ENCODE measurements at places on chromosomes 2 and 18.

DNA sequence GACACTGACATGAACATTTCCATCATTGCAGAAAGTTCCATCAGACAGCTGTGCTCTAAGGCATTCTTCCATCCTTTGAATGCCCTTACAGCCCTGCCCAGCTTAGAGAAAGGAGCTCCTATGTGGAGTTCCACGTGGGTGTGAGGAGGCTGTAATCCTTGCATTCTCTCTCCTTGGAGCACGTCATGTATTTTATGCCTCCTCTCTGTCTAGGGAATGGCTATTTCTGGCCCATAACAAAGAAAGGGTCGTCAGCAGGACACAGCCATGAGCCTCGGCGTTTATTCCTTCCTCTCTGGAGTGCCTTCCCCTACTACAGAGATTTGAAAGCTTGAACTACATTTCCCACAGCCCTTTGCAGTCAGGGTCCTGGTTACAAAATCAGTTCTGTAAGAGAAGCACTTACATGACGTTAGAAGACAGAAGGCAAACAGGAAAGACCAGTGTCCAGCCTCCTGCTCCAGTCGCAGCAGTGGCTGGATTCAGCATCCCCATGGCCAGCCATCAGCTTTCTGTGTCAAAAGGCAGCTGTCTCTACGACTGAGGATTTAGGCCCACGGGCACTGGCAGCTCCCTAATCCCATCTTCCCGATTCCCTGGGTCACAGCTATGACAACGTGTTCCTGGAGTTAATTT lies 234.9 kb downstream of the TFCP2L1 start:
- DNase-seq: no peak

DNA sequence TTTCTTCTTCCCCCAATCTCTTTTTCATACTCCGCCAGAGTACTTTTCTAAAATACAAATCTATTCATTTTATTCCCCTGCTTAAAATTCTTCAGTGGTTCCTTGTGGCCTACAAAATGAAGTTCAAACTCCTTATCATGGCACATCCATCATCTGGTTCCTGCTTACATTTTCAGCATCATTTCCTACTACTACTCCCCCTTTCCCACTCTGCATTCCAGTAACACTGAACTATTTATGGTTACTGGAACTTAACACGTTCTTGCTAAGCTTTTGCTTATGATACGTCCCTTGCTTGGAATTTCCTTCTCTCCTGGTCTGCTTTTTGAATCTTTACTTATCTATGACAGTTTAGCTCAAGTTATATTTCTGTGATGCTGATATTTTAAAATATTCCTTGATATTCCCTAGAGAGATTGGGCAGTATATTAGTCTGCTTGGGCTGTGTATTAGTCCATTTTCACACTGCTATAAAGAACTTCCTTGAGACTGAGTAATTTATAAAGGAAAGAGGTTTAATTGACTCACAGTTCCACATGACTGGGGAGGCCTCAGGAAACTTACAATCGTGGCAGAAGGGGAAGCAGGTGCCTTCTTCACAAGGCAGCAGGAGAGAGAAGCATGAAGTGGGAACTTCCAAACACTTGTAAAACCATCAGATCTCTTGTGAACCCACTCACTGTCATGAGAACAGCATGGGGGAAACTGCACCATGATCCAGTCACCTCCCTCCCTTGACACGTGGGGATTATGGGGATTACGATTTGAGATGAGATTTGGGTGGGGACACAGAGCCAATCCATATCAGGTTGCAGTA lies 53.2 kb downstream of the BMPR2 start:
- DNase-seq: peak; percentile 76

DNA sequence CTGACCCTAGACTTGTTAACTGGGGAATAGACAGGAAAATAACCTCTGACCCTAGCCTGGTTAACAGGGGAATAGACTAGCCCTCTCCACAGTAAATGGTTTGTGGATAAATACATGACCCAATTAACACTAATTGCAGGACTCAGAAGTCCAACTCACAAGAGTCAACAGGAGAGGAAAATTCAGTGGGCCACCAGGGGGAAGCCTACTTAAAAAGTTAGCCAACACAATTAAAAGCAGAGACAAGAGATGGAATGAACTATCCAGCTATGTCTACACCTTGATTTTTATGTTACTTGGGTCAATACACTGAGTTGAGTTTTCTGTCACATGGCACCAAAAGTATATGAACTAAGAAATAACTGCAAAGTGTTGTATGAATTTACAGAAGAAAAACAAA lies 158.8 kb upstream of the SLC39A10 start:
- DNase-seq: peak; percentile 22

GRCh38 chr2:20615466-20616241 lies 35.2 kb downstream of the HS1BP3 start:
- no peak for DNase-seq

GRCh38 chr2:218988164-218988563 lies 3.2 kb upstream of the FEV start:
- no peak for DNase-seq

- peak; percentile 70 for DNase-seq
These were observed 85.1 kb upstream of the ACAA2 start for GRCh38 chr18:49898421-49898820.

- DNase-seq: peak; percentile 90
These were observed 53.4 kb downstream of the ADI1 start for GRCh38 chr2:3465844-3466481.

GRCh38 chr2:149278161-149278871 lies 52.1 kb upstream of the LYPD6 start:
- peak; percentile 26 for DNase-seq

GRCh38 chr2:20421988-20422370 lies 24.9 kb upstream of the RHOB start:
- peak; percentile 90 for DNase-seq

DNA sequence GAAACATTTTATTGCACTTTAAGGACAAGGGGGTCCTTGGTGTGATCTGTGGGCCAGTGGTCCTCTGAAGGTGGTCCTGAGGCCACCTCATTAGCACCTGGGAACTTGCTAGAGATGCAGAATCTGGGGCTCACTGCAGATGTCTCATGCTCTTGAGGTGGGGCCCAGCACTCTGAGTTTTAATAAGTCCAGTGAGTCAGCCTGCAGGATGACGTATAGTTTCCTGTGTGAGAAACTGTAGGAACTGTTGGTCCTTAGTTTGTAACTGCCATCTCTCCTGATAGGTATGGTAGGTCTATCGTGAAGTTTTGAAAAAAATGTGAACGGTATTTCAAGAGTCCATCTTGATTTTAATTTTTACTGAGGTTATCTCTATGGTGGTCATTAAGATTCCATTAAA lies 2.8 kb downstream of the TRPM8 start:
- DNase-seq: peak; percentile 40

DNA sequence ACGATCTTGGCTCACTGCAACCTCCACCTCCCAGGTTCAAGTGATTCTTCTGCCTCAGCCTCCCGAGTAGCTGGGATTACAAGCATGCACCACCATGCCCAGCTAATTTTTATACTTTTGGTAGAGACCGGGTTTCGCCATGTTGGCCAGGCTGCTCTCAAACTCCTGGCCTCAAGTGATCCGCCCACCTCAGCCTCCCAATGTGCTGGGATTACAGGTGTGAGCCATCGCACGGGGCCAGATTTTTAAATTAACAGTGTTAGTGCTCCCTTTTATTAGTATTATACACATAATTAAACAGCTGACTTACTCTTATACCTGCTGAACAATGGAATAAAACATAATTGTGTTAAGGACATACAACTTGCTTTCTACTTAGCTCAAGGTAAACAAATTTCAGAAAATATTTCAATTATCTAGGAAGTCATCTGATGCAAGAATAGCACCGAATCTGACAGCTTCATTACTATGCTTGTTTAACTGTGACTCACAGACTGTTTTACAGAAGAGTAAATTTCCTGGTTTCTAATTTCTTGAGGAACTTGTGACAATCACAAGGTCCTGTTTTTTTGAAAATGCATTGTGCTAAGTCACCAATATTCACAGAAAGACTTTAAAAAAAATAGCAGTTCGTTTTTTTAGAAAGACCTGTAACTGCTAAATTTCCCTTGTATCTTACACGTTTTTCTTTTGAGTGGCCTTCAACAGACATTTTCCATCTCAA lies 51.2 kb downstream of the SPIRE1 start:
- DNase-seq: peak; percentile 79

DNA sequence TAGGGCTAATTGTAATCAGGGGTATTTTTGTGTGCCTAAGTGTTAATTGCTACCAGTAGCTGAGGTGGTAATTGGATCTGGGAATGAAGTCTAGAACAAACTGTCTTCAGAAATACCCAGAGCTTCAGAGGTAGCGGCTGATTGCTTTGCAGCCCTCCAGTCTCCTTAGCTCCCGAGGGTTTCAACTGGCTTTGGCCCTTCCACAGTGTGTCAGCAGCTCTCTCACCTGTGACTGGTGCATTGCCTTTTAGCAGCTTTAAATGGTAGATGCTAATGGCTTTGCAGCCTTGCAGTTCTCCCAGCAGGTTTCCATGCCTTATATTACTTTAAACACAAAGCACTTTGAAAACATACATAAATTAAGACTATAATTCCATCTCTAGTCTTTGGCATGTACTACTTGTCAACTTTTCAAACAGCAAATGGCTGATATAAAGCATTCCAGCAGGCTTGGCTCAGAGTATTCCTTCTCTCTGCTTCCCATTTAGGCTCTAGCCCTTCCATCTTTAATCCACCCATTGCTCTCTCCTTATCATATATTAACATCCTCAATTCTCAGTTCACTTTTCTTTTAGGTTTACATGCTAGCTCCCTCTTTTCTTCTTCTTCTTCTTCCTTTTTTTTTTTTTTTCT lies 156.4 kb upstream of the GALNT13 start:
- no peak for DNase-seq

DNA sequence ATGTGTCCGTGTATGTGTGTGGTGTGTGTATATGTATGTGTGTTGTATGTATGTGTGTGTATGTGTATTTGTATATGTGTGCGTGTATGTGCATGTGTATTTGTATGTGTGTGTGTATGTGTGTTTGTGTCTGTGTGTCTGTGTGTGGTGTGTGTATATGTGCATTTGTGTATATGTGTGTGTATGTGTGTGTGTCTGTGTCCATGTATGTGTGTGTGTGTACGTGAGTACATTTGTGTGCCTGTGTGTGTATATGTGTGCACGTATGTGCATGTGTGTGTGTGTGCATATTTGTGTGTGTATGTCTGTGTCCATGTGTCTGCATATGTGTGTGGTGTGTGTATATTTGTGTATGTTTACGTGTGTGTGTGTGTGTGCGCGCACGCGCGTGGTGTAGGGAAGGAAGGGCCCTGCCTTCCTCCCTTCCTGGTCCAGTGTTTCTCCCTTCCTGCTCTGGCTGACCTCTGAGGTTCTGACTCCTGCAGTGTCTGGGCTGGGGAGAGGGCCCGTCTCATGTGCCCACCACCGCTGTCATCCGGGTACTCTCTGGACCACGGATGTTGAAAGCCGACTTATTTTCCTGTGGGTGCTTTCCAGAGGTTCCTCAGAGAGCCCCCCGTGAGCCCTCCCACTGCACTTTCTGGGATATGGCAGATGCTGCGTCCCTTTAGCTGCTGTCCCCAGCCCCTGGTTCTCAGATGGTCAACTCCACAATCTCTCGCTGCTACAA lies 209.5 kb downstream of the DYSF start:
- DNase-seq: no peak

GRCh38 chr2:97654309-97654708 lies 8.4 kb downstream of the COX5B start:
- DNase-seq: no peak

- no peak for DNase-seq
These were observed 160.0 kb downstream of the STK39 start for GRCh38 chr2:168087401-168087800.

DNA sequence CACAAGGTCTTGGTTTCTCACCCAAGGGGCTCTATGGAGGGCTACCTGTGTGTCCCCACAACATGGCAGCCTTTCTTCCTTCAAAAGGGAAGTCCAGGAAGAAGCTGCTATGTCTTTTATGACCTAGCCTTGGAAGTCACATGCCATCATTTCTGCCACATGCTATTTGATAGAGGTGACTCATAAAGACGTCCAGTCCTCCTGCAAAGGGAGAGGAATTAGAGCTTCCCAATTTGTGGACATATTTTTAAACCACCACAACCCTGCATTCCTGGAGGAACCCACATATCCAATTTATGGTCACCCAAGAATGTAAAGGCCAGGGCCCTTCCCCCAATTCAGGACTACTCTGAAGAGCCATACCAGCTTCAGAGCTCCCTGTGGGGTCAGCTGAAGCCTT lies 246.2 kb downstream of the CYP26B1 start:
- DNase-seq: peak; percentile 81

DNA sequence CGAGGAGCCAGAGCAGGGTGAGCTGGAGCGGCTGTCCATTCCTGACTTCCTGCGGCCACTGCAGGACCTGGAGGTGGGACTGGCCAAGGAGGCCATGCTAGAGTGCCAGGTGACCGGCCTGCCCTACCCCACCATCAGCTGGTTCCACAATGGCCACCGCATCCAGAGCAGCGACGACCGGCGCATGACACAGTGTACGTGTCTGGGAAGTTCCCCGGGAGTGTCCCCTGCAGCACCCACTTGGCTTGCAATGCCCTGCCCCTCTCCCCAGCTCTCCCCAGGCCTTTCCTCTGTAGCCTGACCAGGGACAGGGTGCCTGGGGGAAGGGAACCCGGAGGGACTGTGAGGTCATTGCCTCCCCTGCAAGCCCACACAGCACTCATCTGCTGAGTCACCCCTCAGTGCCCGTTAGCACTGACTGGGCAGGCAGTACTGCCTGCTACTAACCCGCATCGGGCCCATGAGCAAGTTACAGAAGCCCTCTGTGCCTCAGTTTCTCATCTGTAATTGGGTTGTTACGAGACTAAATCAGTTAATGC lies 29.4 kb upstream of the GMPPA start:
- DNase-seq: peak; percentile 41

- no peak for DNase-seq
These were observed 82.4 kb upstream of the KLHL29 start for GRCh38 chr2:23302591-23302990.

- peak; percentile 36 for DNase-seq
These were observed 1.2 kb downstream of the STK17B start for GRCh38 chr2:196170213-196170605.

DNA sequence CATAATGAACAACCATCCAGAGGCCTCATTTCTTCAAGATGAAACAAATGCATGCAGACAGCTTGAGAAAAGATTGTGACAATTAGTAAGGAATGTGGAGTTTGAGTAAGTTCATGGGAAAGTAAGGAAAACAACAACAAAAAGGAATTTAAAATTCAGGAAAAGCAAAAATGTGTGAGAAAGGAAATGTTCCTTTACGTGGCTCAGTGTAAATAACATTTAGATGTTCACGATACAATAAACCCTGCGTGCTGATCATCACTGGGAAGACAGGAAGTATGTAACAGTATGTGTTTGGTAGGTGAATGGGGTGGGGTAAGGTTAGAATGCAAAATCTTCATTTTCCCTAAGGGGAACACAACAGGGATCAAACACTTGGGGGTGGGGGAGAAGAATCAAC lies 72.7 kb downstream of the TRIP12 start:
- no peak for DNase-seq

DNA sequence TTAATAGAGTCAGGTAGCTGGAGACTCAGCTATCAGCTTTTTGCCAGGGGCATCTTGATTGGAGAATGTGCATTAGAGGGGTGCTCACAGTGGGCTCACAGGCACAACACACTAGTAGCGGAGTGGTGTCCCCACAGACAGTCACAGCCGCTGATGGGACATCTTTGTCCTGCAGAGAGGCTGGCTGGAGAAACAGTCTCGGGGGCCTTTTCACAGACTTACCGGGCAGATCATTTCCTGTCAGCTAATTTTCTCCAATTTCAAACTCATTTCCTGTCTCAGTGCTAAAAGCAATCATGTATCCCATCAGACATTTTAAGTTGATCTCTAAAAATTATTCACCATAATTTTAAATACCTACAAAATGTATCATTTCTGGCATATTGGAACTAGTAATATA lies 562.6 kb downstream of the DCDC2C start:
- no peak for DNase-seq

GRCh38 chr18:79211844-79212243 lies 142.7 kb downstream of the ATP9B start:
- no peak for DNase-seq
